ENCODE measurements at places on chromosomes 7 and 10.

DNA sequence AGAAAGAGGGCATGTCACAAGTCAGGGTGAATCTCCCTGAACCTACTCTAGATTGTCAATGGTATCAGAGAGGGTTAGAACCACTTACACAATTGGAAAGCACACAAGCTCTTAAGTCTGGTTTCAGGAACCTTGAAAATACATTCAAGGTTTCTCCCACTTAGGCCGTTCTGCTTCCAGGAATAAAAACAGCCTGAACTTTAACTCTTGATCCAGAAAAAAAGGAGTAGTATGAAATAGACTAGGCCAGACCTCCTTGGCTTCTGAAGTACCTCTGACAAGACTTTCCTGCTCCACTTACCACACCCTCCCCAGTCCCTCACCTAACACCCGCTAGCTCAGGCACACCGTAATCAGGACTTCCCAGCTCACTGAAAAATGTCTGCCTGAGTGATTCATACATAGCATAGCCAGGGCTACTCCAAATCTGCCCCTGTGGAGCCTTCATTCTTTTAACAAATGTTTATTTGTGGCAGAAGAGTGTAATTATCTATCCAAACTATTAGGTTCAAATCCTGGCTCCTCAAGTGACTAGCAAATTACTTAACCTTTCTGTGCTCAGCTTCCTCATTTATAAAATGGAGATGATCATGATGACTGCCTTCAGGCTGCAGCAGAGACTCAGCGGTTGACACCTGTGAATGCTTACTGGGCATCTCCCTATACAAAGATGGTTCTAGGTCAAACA lies 30.3 kb upstream of the IL6 start:
- DNase-seq, result no peak

DNA sequence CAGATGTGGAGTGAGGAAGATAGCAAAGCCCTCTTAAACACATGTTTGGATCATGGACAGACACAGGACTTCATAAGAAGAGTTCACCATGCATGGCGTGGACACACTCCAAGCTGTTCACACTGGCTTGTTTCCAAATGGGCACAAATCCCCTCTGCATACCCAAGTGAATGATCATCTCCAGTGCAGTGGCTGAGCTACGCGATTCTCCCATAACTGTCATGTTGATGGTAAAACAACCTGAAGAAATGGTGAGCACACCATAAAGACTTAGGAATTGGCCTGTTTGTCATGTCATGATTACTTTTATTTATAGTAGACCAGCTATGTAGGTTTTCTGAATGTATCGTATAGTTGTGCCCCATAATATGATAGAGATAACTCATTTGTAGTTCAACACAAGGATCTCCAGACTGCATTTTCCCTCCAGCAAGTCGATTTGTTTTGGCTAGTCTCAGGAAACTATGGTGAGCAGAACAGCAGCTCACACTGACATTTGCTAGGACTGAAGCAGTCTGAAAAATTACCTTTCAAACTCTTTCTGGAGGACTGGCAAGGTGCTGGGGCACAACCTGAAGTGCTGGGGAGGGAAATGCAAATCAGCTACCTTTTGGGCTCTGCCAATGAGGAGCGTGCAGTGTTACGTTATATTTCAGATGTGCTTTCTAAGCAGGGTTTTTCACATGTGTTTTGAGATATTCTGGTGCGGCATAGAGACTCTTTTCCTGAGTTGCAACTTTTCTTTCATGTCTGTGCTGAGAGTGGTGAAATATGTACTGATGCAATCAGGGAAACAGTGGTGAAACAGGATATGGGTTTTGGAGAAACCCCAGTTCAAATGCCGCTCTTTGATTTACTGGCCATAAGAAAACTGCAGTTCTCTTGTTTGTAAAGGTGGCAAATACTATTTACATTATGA lies 629.6 kb upstream of the DPP6 start:
- DNase-seq, result no peak

DNA sequence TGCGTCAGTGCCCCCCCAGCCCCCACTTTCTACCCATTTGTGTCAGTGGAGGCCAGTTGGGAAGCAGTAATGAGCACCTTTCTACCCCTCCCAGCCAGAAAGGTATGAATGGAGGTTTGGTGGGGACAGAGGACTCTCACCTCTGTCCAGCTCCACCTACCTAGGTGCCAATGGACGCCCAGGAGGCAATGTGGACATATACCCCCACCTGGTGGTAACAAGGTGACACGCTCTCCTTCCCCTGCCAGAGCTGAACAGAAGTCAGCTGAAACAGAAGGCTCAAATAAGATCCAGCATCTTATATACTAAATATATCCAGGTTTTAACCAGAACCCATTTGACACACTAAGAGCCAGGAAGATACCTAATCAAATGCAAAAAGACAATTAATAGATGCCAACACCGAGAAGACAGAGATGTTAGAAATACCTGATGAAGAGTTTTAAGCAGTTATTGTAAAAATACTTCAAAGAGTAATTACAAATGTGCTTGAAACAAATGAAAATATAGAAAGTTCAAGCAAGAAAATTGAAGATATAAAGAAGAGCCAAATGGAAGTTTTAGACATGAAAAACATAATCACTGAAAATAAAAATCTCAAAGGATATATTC lies 18.4 kb upstream of the SORCS3 start:
- no peak for DNase-seq

- no peak for DNase-seq
Observed at GRCh38 chr7:81234896-81235295, 316.0 kb upstream of the SEMA3C start.

DNA sequence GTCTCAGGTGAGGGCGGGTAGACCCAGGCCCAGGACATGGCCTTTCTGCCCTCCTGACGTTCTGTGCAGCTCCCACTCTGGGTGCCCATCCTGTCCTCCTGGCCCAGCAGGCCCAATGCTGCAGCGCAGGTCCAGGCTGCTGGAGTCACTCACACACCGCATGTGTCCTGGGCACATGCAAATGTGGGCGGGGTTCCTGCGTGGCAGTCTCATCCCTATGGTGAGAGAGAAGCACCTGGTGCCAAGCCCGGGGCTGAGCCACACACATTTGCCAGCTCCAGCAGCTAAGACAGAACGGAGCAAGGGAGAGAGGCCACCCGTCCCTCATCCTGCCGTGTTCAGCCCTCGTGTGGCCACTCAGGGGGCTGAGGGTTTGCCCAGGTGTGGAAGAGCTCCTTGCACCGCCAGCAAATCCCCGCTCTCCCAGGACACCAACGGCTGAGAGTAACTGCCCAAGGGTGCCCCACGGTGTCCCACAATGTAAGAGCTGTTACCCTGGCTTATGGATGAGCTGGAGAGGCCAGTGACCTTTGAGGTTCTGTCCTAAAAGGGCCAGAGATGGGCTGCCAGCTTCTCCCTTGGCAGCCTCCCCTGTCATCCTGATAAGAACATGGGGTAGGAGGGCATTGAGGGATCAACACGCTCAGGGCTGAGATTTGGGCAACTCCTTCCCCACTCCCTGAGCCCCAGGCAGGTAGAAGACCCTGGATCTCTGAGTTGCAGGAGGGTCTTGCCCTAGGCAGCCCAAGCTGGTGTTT lies 4.4 kb downstream of the FUOM start:
- no peak for DNase-seq

GRCh38 chr10:13161857-13162271 lies 506 bp downstream of the MCM10 start:
- no peak for DNase-seq

GRCh38 chr10:32338262-32338661 lies 8.7 kb downstream of the EPC1 start:
- DNase-seq, result no peak

GRCh38 chr10:18418541-18419215 lies 232.7 kb downstream of the NSUN6 start:
- no peak for DNase-seq

- no peak for DNase-seq
Observed at GRCh38 chr7:55484241-55484640, 88.1 kb downstream of the VOPP1 start.

DNA sequence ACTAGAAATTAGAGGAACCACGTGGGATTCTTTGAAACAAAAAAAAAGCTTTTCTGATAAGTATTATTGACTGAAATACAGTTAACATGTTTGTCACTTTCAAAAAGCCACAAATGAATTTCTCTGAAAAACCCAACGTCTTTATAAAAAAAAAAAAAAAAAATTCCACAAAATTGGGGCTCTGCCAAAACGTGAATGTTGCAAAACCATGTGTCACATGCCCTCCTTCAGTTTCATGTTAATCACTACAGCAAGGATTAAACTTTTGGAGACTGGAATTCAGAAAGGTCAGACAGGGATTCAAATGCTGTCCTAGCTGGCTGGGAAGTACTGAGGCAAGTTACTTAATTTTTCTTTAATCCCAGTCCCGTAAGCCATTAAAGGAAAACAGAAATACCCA lies 278.0 kb upstream of the KLF14 start:
- no peak for DNase-seq

GRCh38 chr7:136533732-136534131 lies 334.7 kb upstream of the CHRM2 start:
- no peak for DNase-seq

- DNase-seq, result no peak
Observed at GRCh38 chr7:4612939-4613841, 68.9 kb upstream of the FOXK1 start.

GRCh38 chr10:61541960-61542359 lies 88.8 kb upstream of the TMEM26 start:
- DNase-seq, result no peak

- DNase-seq, result no peak
Observed at GRCh38 chr7:82194016-82194643, 249.4 kb downstream of the CACNA2D1 start.

DNA sequence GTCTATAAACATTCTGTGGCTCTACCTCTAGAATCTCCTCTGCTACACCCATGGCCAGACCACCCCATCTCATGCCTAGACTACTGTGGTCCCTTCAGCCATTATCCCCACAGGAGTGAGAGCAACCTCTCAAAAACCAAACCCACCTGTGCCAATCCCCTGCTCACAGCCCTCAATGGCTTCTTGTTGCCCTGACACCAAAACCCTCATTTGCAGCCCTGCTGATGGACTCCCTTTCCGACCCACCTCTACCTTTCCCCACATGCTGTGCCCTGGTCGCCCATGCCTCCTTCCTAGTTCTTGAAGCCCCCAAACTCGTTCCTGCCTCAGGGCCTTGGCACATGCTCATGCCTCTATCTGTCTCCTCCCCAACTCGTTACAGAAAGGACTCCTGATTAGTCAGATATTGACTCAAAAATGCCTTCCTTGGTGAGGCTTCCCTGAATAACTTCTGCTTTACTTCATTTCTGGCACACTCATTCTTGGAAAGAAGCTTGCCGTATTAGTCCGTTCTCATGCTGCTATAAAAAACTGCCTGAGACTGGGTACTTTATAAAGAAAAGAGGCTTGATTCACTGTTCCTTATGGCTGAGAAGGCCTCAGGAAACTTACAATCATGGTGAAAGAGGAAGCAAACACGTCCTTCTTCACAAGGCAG lies 104.2 kb downstream of the TEX36 start:
- no peak for DNase-seq

DNA sequence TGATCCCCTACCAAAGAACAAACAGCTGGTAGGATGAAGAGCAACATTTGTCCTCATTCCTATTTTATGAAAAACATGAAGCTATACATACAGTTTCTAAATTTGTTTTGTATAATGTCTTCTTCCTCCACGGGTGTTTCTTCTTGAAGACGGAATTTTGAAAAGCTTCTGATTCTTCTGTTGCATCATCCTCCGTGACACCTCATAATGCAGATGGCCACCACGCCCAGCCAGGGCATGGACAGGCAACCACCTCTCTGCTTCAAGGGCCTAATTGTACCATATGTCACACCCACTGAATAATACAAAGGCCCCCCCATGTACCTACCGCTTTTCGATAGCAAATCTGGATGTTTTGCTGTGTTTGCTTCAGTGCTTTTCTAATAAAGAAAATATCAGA lies at the start of gene SUN3:
Gene SUN3, minus strand, starts transcription at position 170 of the 400 bp plus-strand sequence. Its CDS starts 169 bp downstream, at position 1.
- DNase-seq, result no peak

GRCh38 chr10:72001033-72001395 lies 36.8 kb downstream of the CHST3 start:
- DNase-seq, result no peak

- no peak for DNase-seq
Observed at GRCh38 chr10:21860718-21861117, 142.8 kb downstream of the DNAJC1 start.

DNA sequence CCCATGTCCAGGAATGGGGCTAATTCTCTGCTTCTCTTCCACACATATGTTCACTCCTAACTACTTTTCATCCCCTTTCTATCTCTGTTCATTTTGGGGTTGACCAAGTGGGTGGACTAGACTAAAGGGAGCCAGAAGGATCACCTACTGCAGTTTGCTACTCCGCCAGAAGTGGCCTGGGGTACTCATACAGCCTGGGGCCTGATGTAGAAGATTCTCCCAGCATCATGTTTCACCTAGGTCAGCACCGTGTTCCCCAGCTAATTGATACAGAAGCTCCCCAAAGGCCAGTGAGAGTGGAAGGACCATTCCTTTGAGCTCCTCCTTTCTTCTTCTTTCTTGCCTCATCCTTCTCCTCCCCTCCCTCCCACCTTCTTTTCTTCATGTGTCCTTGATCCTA lies 19.6 kb upstream of the IFRD1 start:
- DNase-seq, result no peak

DNA sequence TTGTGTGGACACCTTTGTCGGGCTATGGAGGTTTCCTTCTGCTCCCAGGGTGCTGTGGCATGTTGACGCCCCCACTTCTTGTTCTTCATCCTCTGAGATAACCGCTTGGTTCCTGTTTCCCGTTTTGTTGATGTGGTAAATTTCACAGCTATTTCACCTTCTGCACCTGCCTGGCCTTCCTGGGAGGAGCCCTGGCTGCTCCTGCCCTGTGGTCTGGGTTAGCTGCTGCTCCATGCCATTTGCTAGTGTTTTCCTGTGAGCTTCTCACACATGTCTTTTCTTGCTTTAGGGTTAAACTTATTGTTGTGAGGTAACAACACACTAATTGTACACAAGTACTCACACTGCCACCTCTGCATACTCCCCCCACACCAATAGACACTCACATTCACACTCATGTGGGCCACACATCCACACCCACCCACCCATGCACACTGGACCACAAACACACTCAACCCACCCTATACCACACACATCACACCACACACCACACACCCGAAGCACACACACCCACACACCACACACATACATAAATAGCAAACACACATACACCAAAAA lies 46.5 kb upstream of the MSMB start:
- no peak for DNase-seq
